ENCODE measurements at places on chromosomes 1 and 21.

- DNase-seq, result peak; percentile 42
These were observed 180.4 kb downstream of the FGGY start for GRCh38 chr1:59477286-59477685.

DNA sequence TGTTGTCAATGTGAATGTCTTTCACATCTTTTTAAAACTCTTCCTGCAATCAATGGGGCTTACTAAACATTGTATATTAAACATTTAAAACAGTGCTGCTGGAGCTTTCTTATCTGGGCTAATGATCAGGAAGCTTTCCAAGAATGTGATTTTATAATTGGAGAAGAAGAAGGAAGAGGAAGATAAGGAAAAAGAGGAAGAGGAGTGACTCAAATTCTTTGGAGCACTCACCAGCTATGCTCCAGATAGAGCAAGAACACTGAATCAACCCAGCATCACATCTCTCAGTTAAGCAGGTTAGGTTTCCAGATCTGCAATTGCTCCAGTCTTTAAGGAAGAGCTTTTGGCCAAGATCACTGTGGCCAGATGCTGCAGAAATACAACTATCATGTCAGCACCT lies 1.4 kb upstream of the SPRR2E start:
- no peak for DNase-seq

DNA sequence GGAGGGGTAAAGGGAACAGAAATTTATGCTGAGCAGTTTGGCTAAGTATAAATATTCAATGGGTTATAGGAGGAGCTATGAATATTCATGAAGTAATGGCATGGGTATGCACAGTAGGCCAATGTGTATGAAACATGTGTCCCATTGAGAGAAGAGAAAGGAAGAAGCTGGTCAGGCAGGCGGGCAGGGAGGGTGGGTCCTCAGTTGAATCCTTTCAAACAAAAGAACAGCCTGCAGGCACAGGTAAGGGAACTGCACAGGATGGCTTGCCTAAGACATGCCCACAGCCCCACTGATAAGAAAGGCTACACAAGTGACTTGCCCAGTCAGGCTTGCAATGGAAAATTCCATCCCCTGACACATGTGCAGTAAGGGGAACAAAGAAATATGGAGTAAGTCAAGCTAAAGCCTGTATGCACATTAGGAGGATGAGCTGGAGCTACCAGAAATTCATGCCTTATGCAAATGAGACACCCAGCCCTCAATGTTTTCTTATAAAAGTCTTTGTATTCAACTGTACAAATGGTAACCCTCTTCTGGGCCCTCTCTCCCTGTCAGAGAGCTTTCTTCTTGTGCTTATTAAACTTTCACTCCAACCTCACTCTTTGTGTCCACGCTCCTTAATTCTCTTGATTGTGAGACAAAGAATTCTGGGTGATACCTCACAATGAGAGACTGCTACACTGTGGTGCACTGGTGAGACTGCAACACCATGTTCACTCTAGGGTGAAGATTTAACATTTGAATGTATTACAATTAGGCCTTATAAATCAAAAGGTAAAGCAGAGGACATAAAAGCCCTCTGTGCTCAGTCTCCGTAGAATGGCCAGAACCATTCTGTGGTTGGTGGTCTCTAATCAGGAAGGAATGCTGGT lies 96.5 kb downstream of the ATP1B1 start:
- no peak for DNase-seq

DNA sequence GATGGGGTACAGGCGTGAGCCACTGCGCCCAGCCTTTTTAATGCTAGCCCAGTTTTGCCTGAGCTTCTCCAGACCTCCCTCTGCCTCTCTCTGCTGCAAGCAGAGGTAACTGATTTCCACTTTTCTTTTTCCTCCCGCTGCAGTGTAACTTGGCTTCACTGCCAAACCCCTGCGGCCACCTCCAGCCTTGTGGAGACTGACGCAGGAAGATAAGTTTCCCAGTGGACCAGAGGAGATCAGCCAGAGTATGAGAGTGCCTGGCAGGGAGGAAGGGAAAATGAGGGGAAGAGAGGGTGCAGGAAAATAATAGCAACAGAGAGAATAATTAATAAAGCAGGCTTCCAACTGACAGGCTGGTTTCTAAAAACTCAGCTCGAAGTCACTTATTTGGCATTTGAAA lies 143.7 kb downstream of the PCNX2 start:
- no peak for DNase-seq

DNA sequence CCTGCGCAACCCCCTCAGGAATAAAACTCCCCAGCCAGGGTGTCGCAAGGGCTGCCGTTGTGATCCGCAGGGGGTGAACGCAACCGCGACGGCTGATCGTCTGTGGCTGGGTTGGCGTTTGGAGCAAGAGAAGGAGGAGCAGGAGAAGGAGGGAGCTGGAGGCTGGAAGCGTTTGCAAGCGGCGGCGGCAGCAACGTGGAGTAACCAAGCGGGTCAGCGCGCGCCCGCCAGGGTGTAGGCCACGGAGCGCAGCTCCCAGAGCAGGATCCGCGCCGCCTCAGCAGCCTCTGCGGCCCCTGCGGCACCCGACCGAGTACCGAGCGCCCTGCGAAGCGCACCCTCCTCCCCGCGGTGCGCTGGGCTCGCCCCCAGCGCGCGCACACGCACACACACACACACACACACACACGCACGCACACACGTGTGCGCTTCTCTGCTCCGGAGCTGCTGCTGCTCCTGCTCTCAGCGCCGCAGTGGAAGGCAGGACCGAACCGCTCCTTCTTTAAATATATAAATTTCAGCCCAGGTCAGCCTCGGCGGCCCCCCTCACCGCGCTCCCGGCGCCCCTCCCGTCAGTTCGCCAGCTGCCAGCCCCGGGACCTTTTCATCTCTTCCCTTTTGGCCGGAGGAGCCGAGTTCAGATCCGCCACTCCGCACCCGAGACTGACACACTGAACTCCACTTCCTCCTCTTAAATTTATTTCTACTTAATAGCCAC lies 696 bp downstream of the TGFB2 start:
- DNase-seq, result peak; percentile 59

GRCh38 chr1:197787623-197788536 lies 12.6 kb upstream of the DENND1B start:
- no peak for DNase-seq

DNA sequence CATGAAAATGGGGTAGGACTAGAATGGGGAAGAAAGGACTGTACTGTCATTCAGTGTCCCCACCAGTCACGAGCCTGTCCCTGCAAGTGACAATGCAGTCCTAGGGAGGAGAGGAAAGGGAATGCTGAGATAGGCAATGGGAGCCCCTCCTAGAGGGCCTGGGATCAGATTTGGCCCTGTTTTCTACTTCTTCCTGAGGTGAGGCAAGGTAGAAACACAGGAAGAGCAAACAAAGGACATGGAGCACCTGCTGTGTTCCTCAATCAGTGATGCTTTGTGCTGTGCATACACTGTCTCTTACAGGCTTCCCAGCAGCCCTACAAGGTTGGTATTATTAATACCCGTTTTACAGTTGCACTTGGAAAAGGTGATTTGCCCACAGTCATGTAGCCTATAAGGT lies 6.1 kb downstream of the FABP3 start:
- DNase-seq, result no peak

DNA sequence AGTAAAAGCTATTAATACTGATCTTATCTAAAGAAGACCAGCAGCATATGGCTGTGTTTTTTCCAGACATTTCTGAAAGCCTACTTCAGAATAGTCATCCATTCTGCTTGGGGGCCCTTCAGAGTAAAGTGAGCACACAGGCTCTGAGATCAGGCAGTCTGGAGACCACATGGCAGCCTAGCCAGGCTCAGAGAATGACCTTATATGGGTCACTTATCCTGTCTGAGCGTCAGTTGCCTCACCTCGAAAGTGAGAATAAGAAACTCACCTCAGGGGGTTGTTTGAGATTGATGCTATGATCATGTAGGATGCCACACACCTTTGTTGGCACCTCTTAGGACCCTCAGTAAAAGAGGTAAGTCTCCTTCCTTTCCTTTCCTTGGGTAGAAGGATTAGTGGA lies 270.4 kb downstream of the GRIK1 start:
- DNase-seq, result no peak

DNA sequence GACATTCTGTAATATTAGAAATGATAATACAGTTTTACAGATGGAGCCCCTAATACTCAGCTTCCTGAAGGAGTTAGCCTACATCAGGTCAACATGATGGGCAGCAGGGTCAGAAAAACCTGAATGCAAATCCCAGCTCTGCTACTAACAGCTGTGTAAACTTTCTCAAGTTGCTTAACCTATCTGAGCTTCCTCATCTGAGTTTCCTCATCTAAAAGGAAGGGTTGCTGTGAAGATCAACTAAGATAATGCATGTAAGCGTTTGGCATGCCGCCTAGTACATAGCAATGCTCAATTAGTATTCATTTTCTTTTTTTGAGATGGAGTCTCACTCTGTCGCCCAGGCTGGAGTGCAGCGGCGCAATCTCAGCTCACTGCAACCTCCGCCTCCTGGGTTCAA lies 18.4 kb upstream of the DESI2 start:
- no peak for DNase-seq

GRCh38 chr21:31911138-31911907 lies 38.5 kb downstream of the HUNK start:
- DNase-seq, result no peak

GRCh38 chr1:221573756-221574155 lies 168.1 kb downstream of the DUSP10 start:
- DNase-seq, result no peak

- DNase-seq, result no peak
These were observed 11.1 kb downstream of the GABRD start for GRCh38 chr1:2030076-2030871.

GRCh38 chr1:67642629-67643028 lies 42.4 kb upstream of the GADD45A start:
- no peak for DNase-seq

DNA sequence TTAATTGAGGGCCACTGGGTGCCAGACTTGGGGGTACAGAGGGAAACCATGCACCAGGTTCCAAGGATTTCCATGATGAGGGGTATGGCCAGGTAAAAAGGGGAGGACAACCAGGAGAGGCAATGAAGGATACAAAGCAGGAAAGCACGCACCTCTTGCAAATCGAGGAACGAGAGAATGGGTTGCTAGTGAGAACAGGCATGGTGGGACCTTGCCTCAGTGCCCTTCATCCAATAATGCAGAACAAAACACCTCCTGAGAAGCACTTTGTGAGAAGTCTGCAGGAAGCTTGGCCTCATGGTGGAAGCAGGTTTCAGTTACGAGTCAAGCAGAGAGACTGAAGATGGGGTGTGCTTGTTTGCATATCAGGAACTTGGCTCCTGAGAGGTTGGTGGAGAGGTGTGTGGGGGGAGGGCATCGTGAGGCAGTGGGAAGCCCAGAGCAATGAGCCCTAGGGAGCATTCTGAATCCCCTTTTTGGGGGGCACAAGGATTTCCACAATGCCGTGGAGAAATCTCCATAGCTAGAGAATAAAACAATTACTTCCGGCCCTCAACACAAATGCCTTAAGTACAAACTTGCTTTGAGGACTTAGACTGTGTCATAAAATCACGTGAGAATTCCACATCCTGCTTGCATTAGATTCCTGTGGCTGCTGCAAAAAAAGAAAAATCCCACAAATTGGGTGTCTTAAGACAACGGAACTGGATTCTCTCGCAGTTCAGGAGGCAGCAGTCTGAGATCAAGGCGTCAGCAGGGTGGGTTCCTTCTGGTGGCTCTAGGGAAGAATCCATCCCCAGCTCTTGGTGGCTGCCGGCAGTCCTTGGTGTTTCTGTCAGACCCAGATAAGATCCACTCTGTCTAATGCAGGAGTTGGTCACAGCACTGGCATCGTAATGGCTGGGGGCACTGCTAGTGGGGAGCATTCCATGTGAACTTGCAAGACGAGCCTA lies 54.9 kb upstream of the BACE2 start:
- DNase-seq, result peak; percentile 34

DNA sequence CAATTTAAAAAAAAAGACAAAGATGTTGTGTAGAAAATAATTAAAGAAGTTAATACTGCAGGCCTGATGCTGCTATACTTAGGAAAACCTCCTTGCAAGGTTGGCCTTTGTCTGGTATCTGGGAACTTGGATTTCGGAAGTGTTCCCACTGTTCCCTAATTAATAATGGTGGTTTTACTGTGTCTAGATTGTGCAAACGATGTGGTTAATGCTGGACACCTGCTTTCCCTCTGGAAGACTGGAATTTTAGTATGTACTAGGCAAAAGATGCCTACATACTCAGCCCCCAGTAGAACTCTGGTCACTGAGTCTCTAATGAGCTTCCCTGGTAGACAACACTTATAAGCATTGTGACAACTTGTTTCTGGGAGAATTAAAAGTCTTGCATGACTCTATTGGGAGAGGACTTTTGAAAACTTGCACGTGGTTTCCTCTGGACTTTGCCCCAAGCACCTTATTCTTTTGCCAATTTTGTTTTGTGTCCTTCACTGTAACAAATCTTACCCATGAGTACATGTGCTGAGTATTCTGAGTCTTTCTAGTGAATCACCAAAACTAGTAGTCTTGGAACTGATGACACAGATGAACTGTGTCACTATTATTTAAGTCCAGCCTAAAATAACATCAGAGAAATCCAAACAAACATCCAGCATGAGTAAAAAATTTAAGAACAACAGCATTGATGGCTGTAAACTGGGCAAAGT lies 40.4 kb downstream of the LIN9 start:
- DNase-seq, result no peak

DNA sequence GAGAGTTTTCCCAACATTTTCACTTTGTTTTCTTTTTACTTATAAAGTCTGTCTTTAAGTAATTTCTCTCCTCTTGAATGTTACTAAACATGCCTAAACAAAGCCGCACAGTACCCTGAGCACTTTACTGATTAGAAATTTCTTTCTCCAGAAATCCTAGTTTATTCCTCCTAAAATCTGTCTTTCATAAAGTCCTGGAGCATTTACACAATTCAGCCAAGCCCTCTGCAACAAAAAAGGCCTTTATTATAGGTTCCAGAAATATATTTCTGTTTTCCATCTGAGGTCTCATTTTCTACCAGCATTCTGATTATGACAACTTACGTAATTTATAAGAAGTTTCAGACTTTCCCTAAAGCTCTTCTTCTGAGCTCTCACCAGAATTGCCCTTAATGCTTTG lies 549.5 kb upstream of the OLFM3 start:
- no peak for DNase-seq

GRCh38 chr1:234683861-234684632 lies 74.1 kb upstream of the IRF2BP2 start:
- DNase-seq, result no peak

- peak; percentile 53 for DNase-seq
These were observed 72.8 kb downstream of the CD2 start for GRCh38 chr1:116826818-116827606.

- no peak for DNase-seq
These were observed 32.3 kb downstream of the COG2 start for GRCh38 chr1:230674581-230674980.

DNA sequence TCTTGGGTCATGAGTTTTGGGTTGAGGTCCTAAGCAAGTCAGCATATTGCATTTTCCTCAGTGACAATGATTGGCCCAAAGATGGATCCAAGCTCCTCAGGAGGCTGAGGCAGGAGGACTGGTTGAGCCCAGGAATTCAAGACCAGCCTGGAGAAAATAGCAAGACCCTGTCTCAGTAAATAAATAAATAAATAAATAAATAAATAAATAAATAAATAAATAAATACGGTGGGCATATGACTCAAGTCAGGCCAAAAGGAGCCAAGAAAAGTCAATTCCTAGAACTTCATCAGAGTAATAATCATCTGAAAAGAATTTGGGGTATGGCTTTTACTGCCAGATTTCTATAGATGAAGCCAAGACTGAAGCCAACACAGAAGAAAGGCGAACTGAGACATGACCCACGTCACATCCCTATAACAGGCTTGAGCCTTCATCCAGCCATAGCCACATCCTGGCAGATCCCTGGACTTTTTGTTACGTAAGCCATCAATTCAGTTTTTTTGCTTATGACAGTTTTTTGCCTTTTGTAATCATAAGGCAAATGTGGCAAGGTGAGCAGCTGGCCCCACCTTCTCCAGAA lies 88.5 kb upstream of the NFASC start:
- DNase-seq, result no peak

- no peak for DNase-seq
These were observed 1.5 kb upstream of the FCRLA start for GRCh38 chr1:161705537-161705936.
